ENCODE measurements at places on chromosomes 5 and 9. TPM values are rescaled to one million over a fixed set of nuclear protein-coding genes. Genes with fewer than 3 reads are reported as not detected.

SLC36A3 gene
- total RNA-seq: not detected

HNRNPAB gene
- total RNA-seq: 82.1 TPM

CCL28 gene
- total RNA-seq: 14.6 TPM

ANKRD18B gene
- 1.9 TPM for total RNA-seq

CDC25C gene
- total RNA-seq: not detected

DIPK1B gene
- total RNA-seq: not detected

CLIC3 gene
- total RNA-seq: 3.7 TPM

SPATA31A3 gene
- not detected for total RNA-seq

DNA sequence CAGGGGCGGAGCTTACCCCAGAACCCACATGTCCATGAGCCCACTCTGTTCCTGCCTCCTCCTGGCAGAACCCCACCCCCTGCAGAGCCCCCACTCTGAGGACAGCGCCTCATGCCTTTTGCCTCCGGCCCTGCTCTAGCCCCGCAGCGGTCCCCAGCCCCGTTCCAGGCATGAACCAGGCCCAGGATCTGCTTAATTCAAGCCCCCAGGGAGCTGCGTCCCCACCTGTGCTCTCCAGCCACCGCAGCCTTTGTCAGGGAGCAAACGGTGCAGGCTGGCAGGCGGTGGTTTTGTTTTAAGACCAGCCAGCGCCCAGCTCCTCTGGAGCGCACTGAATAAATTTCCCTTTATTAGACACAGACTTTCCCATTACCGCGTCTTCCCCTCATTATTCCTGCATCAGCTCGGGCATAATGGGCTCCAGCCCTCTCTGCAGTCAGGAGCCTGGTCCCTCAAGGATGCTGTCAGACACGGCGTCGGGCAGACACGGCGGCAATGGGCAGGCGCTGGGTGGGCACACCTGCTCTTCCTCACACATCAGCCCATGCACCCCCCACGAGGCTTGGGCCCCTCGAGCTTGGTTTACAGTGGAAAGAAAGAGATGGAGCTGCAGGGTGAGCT lies 137.6 kb downstream of the OLFM1 start:
- DNase-seq: no peak

- no peak for DNase-seq
Observed at GRCh38 chr5:105840800-105841199, 1829.9 kb downstream of the EFNA5 start.

DNA sequence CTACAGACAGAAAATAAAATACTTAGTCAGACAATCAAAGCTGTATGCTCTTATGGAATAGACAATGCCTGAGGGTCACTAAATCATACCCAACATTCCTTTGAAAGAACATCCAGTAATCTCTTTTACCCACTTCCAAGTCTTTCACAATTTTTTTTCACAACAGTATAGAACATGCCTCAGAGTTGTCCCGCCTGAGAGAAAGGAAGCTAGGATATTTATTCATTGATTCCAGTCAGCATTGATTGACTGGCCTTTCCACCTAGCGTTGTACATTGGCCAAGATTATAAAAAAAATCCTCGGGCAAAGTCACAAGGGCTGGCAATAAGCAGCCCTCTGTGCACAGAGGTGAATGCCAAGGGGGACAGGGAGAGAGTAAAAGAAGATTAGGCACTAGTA lies 318.1 kb upstream of the PIK3R1 start:
- no peak for DNase-seq

DNA sequence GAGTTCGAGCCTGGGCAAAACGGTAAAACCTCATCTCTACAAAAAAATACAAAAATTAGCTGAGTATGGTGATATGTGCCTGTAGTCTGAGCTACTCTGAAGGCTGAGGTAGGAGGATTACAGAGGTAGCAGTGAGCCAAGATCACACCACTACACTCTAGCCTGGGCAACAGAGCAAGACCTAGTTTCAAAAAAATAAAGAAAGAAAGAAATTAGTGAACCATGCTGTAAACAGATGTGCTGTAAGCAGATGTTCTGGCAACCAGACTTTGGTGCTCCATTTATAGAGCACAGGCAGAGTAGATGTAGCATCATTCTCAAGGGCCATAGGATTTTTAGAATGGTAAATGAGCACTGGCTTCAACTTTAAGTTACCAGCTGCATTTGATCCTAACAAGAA lies 115.4 kb downstream of the ST8SIA4 start:
- no peak for DNase-seq

- no peak for DNase-seq
Observed at GRCh38 chr5:140262221-140262620, 40.7 kb downstream of the PFDN1 start.

GRCh38 chr9:76756268-76756640 lies 8.0 kb upstream of the PCA3 start:
- no peak for DNase-seq

- no peak for DNase-seq
Observed at GRCh38 chr9:115712981-115713380, 440.6 kb upstream of the PAPPA start.

DNA sequence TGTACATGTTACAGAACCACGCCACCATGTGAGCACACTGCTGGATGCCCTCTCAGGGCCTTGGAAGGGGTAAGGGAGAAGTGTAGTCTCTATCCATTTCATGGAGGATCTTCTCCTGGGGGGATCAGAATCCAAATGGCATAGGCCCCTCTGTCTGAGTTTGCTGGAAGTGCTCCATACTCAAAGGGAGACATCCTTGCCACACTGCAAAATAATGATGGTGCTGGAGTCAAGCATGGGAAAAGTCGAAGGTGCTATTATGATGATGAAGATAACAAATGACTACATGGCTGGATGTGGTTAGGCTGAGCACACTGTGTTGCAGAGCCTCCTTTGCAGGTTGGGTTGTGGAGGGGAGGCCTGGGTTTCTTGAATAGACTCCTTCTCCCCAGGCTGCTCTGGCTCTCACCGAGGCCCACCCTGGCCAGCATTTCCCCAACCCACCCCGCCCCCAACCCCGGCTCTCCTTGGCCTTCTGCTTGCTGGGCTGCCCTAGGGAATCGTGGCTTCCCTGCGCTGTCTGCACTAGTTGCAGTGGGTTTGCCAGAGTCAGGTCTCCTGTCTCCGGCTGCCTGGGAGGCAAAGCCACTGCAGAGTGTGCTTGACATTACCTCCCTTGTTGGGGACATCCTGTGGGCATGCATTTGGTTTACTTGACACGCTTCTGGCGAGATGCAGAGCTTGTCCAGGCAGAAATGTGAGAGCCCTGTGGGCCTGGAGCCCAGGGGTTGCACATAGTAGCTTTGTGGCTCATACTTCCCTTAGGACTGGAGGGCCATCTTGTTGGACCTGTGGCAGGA lies 3.0 kb downstream of the MVB12B start:
- no peak for DNase-seq

DNA sequence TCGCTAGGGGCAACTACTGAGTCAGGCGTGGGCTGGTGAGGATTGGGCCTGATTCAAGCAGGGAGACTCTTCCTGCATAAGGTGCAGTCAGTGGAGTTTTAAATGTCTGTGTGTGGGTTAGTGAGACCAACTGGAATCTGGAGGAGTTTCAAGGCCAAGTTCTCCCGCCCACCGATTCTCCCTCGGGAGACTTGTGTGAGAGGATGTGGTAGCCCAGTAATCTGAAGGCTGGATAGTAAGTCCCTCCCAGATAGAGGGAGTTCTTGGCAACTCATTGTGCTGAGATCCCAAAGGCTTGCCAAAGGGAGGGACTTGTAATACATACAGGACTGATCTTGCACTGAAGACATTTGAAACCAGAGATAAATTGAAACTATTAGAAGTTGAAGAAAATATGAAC lies 51.8 kb downstream of the WDR36 start:
- no peak for DNase-seq

DNA sequence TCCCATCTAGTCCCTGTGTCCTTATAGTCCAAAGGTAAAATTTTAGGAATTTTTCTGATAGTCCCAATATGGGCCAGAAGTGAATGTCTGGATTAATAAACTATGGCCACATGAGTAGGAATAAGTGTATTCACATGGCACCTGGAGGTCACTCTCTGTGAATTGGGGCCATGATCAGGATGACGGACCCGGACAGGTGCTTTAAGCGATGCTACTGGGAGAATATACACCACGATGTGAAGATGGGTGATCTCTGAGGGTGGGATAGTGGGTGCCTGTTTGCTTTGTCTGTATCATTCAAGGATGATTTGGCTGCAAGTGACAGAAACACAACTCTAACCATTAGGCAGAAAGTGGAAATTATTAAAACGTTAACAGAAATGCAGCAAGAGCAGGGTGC lies 101.2 kb downstream of the UGCG start:
- no peak for DNase-seq

DNA sequence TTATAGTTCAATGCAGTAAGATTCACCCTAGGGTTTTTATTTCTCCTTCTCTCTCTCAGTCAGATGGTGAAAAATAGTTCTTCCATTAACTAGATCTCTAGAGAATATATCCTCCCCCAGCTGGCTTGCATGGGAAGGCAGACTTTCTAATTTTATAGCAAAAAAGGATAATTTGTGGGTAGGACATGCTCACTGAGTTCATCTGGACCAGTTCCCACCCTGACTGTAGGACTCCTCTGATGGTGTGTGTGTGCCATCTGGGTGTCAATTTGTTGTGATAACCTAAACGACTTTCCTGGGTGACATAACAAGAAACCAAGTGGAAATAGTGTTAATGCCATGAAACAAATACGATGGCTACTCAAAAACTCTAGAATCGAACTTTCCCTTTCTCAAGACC lies 44.9 kb downstream of the APBA1 start:
- DNase-seq: no peak

GRCh38 chr5:83714810-83715209 lies 5.8 kb downstream of the HAPLN1 start:
- no peak for DNase-seq

DNA sequence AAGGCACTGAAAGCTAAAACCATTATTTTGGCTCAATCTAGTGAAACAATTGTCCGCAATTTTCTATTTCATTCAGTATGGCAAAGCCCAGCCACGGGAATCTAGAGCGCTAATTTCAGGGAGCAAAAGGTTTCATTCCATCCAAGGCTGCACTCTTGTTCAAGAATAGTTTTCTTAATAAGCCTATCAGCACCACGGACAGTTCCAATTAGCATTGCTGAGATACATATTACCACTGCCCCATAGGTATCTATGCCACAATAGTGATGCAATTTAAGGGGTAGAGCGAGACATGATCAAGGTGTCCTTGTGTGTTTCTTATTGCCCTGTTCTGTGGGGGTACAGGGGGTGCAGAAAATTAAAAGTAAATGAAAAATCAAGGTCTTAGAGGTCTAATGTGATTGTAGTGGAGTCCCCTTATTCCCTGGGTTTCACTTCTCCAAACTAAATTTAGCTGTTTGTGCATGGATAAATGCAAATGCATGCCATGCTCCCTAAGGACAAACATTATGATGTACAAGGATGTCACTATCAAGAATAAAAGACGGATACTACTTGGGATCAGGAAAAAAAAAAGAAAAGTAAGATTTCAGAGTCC lies 45.5 kb downstream of the SPOCK1 start:
- no peak for DNase-seq

- no peak for DNase-seq
Observed at GRCh38 chr9:102253099-102253498, 514.7 kb upstream of the GRIN3A start.

DNA sequence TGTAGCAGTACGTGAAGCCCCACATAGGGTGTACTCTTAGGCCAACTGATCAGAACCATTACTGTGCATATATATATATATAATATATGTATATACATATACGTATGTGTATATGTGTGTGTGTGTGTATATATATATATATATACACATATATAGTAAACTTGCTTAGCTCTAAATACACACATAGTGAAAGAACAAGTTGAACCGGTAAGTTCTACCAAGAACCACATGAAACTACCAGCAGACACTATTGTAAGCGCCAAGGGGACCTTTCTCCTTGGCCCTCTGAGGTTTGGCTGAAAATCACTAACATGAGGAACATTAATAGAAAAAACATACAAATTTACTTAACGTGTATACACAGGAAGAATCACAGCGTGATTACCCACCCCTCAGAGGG lies 1.8 kb upstream of the TARS1 start:
- no peak for DNase-seq

- peak; percentile 58 for DNase-seq
Observed at GRCh38 chr5:159178978-159179377, 30.4 kb downstream of the RNF145 start.

- DNase-seq: no peak
Observed at GRCh38 chr5:55773057-55773456, 35.2 kb downstream of the DDX4 start.

- no peak for DNase-seq
Observed at GRCh38 chr5:96758621-96759020, 49.1 kb downstream of the ERAP1 start.

DNA sequence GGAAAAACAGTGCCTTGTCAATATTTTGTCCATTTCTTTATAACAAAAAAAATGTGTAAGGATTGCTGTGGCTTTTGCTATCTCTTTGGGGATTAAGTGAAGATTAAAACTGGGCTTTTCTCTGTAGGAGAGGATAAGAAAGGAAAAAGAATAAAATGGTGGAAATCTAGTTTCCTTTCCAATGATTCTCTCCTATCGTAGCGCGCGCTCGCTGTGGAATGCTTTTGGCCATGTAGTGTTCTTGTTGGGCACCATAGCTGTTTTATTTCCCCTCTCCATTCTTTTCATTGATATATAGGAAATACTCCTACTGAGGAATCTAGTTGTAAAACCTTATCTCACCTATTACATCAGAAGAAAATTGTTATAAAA lies 1.5 kb downstream of the STXBP1 start:
- no peak for DNase-seq

- DNase-seq: no peak
Observed at GRCh38 chr5:95818181-95819147, 4.1 kb downstream of the GLRX start.
